Upper lobe of left lung (tissue), 6 donors: ENCODE measurements at places on chromosomes 7 and 10. TPM values are rescaled to one million over a fixed set of nuclear protein-coding genes. Genes with fewer than 3 reads are reported as not detected.
A peak's percentile ranks its signal among the peaks of the same experiment; 100 is the strongest.

The ZPBP gene
- not detected for total RNA-seq

- no peak for DNase-seq
These were observed 69.1 kb downstream of the ABCB5 start for GRCh38 chr7:20684581-20684980.

DNA sequence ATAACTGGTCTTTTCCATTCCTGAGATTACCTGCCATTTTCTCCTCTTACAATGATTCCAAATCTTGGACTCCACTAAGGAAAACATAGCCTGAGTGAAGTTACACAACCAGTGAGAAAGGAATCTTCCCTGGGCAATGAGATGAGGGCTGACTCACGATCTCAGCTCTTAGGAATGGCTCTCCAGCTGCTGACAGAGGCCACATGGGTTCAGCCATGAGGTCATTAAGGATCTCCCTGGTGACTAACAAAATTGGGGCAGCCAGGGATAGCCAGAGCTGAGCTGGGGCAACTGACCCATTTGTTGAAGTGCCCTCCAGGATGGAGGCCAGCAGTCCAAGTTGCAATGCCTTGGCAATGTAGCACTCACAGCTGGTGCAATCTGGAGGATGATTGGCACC is 78.7 kb upstream of the MKLN1 start:
- peak; percentile 87 for DNase-seq

DNA sequence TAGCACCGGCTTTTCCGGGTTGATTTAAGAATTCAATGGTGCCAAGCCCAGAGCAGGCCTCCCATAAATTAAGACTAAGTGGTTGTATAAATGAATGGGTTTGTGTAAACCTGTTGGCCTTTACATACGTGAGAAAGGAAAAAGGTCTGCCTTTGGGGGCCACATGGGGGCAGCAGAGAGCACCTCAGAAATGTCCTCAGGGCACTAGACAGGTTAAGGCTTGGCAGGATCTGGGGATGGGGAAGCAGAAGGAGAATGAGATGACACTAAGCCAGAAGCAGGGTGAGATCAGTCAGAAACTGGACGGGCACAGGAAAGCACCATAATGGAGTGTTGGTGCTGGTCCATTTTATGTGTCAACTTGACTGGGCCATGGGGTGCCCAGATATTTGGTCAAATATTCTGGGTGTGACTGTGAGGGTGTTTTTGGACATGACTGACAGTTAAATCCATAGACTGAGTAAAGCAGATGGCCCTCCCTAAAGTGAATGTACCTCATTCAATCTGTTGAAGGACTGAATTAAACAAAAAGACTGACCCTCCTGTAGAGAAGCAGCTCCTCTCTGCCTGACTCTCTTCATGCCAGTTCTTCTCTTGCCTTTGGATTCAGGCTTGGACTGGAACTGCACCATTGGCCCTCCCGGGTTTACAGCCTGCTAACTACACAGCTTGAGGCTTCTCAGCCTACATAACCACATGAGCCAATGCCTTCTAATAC is 58.9 kb downstream of the FRMPD2 start:
- no peak for DNase-seq

GRCh38 chr7:31432176-31432575 is 81.7 kb upstream of the ITPRID1 start:
- DNase-seq = no peak
